ENCODE measurements at places on chromosomes 12 and 14.

GRCh38 chr14:72444701-72445100 lies 449.2 kb downstream of the DPF3 start:
- DNase-seq: no peak

GRCh38 chr14:68440820-68441219 lies 352.0 kb downstream of the ZFP36L1 start:
- no peak for DNase-seq

GRCh38 chr14:104602933-104603325 lies 1.6 kb downstream of the TMEM179 start:
- DNase-seq: no peak

GRCh38 chr14:58401587-58401986 lies 5.9 kb downstream of the TOMM20L start:
- no peak for DNase-seq

DNA sequence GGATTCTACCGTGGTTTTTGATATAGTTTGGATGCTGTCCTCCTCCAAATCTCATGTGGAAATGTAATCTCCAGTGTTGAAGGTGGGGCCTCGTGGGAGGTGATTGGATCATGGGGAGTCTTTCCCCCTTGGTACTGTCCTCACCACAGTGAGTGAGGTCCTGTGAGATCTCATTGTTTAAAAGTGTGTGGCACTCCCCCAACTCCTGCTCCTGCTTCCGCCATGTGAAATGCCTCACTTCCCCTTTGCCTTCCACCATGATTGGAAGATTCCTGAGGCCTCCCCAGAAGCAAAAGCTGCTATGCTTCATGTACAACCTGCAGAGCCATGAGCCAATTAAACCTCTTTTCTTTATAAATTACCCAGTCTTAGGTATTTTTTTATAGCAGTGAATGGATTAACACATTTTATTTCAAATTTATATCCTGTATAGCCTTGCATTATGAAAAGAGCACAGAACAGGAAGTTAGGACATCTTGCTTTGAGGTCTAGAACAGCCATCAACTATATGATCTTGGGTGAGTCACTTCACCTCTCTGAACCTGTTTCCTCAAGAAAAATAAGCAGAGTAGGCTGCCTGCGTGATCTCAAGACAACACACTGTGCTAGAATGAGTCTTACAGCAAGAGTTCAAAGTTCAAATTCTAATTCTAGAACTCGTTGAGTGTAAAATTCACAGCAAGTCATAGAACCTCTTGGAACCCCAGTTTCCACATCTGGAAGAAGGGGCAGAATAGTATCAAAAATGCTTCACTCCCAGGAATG lies 160.9 kb upstream of the EEA1 start:
- peak; percentile 5 for DNase-seq

DNA sequence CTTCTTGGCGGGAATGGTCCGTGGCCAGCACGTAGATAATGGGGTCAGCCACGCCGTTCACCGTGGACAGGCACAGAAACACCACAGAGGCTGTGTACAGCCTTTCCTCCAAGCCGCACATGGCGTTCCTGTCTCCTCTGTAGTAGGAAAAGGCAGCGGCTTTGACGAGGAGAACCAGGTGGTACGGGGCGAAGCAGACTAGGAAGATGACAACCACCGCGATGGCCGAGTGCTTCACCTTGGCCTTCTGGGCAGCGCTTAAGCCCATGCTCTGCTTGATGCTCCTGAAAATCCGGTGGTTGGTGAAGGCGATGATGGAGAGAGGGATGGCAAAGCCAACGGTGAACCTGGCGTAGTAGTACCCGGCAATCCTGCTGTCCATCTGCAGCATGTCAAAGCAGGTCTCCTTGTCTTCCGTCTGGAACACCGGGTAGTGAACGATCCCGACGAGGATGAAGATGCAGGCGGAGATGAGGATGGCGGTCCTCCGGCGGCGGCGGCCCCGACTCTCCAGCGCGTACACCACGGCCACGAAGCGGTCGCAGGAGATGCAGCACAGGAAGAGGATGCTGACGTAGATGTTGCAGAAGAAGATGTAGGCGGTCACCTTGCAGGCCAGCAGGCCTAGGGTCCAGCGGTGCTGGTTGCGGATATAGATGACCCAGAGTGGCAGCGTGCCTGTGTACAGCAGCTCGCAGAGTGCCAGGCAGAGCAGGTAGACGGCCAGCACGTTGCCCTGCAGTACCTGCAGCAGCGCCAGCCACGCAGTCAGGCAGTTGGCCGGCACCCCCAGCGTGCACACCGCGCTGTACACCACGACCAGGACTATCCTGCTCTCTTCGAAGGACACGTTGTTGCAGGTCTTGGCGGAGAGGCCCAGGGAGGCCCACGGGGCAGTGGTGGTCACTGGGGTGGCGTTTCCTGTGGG lies 13.8 kb downstream of the GPR132 start:
- no peak for DNase-seq

- DNase-seq: peak; percentile 49
Observed at GRCh38 chr14:73752297-73752992, 38.3 kb upstream of the PNMA1 start.

GRCh38 chr12:110983811-110984210 lies 63.4 kb upstream of the MYL2 start:
- no peak for DNase-seq

DNA sequence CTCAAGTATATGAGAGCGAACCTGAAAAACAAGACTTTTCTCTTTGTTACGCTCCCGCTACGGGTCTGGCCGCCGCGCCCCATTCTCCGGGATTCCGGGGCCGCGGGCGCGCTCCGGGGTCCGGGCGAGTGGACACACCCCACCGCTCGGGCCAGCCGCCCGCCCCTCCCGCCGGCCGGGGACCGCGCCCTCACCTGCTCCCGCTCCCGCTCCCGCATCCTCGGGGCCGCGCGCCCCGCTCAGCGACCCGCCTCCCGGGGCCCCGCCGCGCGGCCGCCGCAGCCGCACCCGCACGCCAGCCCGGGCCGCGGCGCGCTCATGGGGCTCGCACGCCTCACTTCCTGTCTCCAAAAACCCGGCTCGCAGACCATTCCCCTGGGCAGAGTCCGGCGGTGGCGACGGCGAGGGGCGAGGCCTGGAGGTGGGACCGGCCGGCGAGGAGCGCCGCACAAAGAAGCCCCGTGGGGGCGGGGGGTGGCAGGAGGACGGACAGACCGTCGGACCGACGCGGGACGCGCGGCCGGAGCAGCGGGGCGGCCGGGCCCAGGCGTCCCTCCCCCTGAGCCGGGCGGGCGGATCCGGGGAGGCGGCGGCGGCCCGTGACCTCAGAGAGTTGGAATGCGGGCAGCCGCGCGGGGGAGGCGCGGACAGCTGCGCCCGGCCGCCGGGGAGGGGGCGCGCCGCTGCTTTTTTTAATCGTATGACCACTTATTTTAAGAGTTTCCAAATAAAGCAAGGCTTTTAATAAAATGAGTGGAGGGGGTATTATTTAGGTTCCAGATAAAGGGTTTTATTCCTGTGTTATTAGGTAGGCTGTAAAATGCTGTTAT lies at the start of gene PTPN21:
TSS of gene PTPN21 (minus strand) at position 551 of the 830 bp plus-strand sequence. CDS start 4,590 bp downstream, outside the sequence.
- DNase-seq: no peak

GRCh38 chr14:53924753-53925152 lies 31.9 kb downstream of the BMP4 start:
- no peak for DNase-seq

- DNase-seq: no peak
Observed at GRCh38 chr14:74836251-74836960, 39.5 kb downstream of the PROX2 start.

DNA sequence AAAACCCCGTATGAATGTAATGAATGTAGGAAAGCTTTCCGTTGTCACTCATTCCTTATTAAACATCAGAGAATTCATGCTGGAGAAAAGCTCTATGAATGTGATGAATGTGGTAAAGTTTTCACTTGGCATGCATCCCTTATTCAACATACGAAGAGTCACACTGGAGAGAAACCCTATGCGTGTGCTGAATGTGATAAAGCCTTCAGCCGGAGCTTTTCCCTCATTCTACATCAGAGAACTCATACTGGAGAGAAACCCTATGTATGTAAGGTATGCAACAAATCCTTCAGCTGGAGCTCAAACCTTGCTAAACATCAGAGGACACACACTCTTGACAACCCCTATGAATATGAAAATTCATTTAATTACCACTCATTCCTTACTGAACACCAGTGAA lies 23.8 kb downstream of the ZNF891 start:
- DNase-seq: no peak

DNA sequence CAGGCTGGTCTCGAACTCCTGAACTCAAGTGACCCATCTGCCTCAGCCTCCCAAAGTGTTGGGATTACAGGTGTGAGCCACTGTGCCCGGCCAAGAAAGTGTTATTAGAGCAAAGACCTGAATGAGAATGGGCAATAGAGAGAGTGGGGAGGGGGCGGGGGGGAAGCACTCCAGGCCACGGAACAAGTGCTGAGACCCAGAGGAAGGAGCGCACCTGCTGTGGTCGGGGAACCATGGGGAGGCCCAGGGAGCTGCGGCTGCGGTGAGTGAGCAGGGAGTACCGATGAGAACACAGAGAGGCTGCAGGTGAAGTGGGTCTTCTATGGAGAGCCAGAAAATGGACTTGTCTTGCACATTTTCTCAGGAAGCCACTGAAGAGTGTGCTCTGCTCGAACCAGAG lies 10.8 kb downstream of the SMIM41 start:
- DNase-seq: no peak

GRCh38 chr12:120685522-120685921 lies 1.4 kb upstream of the MLEC start:
- no peak for DNase-seq

DNA sequence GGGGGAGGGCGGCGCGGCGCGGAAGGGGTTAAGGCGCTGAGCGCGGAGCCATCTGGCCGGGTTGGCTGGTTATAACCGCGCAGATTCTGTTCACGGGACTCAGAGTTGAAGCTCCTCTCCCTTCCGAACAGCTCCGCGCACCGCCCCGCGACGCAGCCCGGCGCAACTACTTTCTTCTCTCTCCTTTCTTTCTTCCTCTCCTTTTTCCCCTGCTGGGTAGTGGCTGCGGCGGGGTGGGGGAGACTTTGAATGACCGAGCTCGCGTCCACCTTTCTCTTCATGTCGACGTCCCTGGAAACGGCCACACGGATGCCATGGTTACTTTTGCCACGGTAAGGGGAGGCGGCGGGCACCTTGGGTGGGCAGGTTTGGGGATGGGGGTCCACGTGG lies at the start of gene NTF3:
TSS of gene NTF3 (plus strand) at position 98 of the 390 bp plus-strand sequence. CDS start at position 315, 217 bp downstream.
- no peak for DNase-seq

GRCh38 chr14:75441728-75442127 lies 13.9 kb downstream of the JDP2 start:
- DNase-seq: no peak

- DNase-seq: no peak
Observed at GRCh38 chr12:105047308-105047707, 37.0 kb downstream of the ALDH1L2 start.

DNA sequence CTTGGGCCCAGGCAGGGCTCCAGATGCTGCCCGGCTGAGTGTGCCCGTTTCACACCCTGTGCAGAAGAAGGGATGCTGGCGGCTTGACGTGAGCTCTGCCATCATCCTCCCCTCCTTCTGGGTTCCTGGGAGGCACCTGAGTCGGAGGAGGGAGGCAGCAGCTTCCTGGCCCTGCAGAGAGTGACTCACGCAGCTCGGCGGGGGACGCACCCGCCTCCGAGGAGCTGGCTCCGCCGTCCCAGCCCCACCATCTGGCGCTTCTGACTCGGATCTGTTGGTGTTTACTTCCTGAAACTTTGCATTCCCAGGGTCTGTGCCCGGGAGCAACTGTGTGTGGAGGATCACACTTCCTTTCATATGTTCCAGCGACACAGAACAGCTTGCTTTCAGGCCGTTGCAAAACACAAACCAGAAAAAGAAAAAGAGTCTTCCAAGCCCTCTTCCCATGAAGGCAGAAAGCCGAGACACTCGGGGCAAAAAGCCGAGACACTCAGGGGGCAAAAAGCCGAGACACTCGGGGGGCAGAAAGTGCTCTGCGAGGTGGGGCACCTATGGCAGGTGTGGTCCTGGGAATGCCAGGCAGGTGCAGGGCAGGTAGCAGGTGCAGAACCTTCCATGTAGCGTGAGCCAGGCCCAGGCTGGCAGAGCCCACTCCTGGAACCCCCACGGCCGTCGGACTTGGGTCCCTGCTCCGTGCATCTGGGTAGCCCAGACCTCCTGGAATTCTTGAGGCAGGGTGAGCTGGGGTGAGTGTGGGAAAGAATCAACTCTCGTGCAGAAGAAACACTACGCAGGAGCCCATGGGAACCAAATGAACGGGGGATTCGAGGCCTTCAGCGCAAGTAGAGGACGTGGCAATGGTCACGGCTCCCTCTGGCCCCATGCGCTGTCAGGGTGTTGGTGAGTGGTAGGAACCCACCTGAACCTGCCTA lies 27.6 kb upstream of the GALNT9 start:
- DNase-seq: no peak

DNA sequence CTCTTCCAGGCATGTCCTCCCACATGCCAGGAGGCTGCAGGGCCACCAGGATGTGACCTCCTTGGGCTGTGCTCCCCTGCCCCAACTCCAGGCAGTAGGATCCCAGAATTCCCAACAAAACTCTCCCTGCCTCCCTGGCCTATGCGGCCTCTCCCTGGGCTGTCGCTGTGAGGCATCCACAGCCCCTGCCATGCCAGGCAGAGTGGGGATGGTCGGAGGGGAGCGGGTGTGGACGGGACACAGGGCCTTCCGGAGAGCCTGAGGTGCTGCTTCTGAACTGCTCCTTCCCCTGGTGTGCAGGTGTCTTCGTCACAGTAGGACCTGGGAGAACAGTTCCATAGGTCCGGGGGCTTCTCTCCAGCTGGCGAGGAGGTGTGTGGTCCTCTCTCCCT lies 18.3 kb downstream of the GPR132 start:
- no peak for DNase-seq

DNA sequence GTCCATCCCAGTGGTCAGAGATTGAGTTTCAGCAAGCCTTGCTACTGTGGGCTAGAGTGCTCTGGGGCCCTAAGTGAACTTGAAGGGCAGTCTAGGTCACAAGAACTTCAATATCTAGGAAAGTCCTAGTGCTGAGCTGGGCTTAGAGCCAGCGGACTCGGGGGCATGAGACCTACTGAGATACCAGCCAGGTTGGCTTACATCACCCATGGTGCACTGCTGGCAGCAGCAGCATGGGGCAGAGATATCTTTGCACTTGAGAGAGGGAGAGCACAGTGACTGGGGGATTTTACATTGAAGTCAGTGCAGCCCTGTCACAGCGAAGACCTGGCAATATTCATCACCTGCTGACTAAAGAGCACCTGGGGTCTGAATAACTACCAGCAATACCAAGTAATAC lies 158.3 kb upstream of the PRKD1 start:
- no peak for DNase-seq

GRCh38 chr14:99944241-99944651 lies 121.0 kb upstream of the EVL start:
- DNase-seq: no peak

DNA sequence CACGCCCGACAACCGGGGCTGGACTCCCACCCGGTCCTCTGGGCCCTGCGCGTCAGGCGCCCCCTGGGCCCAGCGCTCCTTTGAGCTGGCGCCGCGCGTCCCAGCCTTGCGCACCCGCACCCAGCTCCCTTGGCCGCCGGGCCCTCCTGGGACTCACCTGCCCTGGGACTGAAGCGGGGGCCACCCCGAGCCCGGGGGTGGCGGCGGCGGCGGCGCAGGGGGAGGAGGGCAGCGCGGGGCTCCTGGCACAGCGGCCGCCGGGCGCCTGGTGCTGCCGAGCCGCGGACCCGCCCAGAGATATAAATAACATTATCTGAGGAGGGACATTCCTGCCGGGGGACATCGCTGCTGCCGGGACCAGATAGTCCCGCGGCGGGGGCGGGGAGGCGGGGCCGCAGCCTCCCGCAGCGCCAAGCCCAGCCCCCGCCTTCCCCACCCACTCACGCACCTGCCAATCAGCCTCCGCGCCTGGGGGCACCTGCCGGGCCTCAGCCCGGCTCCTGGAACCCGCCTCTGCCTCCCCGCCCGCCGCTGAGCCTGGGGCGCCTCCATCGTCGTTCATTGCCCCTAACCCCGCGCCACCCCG lies at the start of gene SPTB:
TSS of gene SPTB (minus strand) at position 273 of the 586 bp plus-strand sequence. CDS start 56,813 bp downstream, outside the sequence.
- peak; percentile 77 for DNase-seq

GRCh38 chr12:5295151-5295550 lies 136.8 kb upstream of the NTF3 start:
- DNase-seq: no peak
